ENCODE measurements at places on chromosomes 3 and 15.

DNA sequence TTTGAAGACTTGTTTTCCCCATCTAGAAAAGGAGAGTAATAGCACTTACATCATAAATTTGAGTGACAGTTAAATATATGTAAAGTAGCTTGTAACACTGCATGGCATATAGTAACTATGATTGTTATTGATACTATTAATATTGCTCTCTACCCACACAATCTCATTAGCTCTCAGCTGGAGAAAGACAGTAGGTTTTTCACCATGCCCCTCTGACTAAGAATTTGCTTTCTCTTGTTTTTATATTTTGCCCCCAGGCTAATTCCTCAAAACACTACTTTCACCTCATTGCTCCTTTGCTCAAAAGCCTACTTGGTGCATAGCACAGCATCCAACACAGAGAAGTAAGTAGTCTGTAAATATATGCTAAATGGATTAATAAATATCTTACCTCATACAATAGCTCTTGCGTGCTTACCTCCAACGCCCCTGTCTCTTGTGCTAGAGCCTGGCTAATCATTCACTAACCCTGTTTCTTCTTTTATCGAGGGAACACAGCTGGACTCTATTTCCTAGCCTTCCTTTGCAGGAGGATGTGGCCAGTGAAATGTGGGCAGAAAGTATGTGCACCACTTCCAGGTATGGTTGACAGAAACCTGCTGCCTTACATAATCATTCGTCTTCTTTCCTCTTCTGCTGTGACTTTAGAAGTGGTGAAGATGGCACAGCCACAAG is 190.0 kb downstream of the PLCH1 start:
- DNase-seq = no peak

DNA sequence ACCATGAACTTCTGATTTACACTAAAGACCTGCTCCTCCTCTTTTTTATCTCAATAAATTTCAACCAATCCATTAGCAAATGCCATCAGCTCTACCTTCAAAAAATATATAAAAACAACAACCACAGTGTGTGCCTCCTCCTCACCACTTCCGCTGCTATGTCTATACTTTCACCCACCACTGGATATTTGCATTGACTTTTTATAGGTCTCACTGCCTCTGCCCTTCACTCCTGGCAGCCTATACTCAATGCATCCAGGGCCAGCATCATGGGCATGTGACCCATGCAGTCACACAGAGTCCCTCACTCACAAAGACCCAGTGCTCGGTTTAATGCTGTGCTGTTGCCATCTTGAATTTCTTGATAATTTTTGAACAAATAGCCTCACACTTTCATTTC is 53.5 kb upstream of the CCDC54 start:
- no peak for DNase-seq

GRCh38 chr15:38182900-38183299 is 69.7 kb upstream of the SPRED1 start:
- no peak for DNase-seq

DNA sequence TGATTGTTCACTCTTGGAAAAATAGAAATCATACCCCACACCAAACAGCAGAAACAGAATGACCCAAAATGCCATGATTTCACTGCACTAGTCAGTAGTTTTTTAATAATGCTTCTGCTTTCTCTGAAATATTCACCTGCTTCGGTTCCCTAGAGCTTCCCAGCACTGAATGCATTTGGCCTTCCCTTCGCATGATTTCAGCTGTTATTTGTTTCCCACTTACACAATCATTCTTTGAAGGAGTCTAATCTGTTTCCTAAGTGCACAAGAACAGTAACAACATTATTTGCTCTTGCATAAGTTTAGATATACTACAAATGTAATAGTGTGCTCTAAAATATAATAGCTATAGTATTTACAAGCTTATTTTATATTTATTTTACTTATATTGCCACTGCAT is 178.7 kb downstream of the STAC start:
- DNase-seq = no peak

GRCh38 chr3:131020122-131020693 is 6.4 kb downstream of the ASTE1 start:
- no peak for DNase-seq

DNA sequence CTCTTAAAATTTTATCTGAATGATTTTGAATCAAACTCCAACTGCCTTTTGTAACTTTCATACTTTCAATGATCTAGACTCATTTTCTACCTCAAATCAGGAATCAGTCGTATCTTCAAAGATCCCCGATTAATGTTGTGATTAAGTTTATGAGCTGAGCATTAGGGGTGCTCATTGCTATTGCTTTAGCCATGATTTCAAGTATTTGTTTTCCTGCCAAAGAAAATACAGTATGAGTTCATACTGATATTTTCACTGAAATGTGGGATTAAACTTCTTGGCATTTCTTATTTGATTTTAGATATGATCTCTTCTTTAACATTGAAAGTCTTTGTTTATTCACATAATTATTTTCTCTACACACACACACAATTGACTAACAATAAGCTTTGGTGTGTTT is 785.6 kb downstream of the NTRK3 start:
- DNase-seq = no peak

DNA sequence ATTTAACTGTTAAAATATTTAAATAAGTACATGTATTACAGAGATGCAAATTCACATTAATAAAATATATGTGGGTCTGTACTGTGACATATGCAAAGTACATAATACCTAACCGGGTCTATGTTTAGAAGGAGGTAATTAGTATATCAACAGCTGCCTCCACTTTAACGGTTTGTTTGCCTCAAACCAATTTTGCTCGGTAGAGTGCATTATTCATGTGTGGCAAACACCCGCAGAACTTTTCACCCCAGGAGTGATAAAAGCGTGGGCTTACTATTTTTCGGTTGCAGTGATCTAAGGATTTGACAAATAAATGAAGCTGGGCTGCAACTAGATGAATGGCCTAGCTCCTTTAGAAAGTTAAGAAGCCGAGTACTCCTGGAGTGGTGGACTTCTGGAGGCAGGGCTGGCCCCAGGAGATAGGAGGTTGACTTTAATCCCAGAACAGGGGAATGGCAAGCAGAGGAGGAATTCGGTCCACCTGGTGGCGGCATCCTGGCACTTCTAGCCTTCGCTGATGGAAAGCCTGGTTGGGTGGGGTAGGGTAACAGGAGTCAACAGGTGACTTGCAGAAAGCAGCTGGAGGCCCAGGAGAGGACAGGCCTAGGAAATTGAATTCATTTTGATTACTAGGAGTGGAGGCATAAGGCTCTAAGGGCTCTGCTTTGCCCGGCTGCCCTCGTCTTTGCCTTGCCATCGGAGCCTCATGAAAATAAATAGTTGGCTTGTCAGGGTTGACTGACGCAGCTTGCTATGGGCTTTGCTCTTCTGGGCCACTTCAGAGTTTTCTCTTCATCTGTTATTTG is 2.4 kb downstream of the SLCO3A1 start:
- no peak for DNase-seq

DNA sequence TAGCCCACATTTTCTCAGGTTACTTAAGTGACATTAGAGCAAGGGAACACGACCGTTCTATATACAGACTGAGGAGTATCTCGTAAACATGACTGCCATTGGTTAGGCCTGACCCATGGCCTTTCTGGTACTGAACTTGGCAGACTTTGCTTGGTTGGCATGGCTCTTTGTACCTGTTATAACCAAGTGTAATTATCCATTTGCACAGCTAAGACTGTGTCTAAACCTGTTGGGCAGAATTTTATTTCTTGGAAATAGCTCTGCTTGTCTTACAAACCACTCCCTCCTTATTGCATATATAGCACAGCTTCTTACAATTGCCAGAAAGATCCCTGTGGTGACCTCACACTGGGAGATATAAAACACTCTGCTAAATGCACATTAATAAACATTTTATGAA is 106.9 kb downstream of the P2RY1 start:
- no peak for DNase-seq

DNA sequence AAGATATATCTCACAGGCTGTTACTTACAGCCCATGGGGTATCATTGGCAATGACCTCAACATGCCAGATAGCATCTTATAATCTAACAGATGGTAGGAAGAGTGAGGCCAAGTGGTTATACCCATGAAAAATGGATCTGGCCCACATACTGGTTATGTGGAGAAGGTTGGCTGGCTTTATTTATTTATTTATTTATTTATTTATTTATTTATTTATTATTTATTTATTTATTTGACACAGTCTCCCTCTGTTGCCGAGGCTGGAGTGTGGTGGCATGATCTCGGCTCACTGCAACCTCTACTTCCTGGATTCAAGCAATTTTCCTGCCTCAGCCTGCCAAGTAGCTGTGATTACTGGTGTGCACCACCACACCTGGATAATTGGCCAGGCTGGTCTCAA is 11.6 kb downstream of the FBXO40 start:
- DNase-seq = no peak

DNA sequence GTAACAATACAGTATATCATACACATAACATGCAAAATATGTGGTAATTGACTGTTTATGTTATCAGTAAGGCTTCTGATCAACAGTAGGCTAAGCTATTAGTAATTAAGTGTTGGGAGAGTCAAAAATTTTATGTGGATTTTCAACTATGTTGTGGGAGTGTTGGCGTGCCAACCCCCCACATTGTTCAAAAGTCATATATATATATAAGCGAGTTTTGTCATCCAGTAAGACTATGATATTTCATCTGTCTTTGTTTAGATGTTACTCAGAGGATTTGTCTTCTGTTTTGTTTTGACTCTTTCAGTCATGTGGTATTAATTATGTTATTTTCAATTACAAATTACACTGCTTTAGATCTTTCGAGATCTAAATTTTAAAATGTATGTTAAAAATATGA is 51.0 kb upstream of the RAP2B start:
- DNase-seq = peak; percentile 75

GRCh38 chr3:151635905-151636304 is 97.8 kb upstream of the AADACL2 start:
- DNase-seq = no peak

- no peak for DNase-seq
Measured at GRCh38 chr3:44106756-44107155, 134.9 kb upstream of the TOPAZ1 start.

DNA sequence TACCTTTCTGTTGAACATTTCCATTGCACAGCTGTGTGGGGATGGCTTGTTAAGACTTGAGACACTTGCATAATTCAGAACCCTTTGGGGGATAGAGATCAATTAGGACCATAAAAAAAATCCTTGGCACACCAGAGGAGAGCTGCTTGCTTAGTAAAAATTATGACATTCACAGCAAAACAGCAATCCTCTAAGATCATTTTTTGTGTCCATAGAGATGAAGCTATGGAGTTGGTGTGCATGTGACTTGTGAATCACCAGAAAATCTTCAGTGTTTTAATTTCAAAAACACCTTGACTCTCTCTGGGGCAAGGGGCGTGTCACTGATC is 7.7 kb downstream of the COL8A1 start:
- DNase-seq = no peak

DNA sequence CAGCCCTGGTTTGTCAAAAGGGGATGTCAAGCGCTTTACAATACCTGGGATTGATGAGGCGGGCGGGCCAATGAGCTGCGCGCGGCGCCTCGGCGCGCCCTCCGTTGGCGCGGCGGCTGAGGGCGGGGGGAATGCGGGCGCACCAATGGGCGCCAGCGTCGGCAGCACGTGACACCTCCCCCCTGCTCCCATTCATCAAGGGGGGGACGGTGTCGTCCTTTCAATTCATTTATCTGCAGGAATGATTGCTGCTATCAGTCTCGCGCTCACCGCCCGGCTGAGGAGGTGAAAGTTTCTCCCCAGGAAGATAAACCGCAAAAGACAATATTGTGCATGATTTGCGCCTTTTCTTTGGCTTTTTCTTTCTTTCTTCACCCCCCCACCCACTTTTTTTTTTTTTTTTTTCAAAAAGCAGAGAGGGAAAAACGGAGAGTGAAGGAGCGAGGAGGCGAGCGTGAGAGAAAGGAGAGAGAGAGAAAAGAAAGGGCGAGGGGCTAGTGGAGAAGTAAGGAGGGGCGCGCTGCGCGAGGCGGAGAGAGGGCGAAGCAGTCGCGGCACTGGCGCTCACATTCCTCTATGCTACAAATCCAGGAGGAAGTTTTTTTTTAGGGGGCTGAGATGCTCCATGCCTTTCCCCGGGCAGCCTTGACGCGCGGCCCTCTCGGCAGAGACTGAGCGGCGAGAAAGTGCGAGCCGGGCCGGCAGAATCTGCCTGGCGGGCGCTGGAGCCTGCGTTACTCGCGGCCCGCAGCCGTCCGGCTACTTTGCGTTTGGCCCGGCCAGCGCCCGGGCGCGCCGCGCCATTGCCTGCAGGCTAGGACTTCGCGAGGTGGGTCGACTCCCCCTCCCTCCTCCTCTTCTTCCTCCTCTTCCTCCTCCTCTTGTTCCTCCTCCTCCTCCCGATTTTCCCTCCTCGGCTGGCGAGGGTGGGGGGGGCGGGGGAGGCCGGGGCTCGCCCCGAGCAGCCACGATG is at the start of gene ZIC1:
Gene ZIC1, plus strand, starts transcription at position 223 of the 973 bp plus-strand sequence. Its CDS starts 748 bp downstream, at position 971.
- peak; percentile 98 for DNase-seq

DNA sequence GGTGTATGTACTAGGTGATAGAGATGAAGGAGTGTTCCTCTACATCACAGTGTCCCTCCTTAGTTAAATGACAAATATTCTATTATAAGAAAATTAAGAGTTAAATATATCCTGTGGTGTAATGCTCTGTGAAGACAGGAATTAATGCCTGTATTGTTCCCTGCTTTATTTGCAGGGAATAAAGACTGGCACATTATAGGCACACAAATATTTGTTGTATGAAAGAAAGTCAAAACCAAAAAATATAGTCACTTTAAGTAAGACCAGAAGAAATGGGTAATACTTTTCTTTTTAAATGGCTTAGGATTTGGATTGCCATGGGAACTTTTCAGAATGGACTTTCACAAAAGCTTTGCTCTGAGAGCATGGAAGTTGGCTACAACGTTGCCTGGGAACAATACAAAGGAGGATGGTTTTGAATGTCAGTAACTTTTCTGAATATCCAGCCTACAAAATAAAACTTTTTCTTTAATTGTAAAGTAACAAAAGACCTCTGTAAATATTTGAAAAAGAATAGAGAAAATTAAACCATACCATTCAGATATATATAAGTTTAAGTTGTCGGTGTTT is 158.0 kb upstream of the P2RY1 start:
- no peak for DNase-seq

DNA sequence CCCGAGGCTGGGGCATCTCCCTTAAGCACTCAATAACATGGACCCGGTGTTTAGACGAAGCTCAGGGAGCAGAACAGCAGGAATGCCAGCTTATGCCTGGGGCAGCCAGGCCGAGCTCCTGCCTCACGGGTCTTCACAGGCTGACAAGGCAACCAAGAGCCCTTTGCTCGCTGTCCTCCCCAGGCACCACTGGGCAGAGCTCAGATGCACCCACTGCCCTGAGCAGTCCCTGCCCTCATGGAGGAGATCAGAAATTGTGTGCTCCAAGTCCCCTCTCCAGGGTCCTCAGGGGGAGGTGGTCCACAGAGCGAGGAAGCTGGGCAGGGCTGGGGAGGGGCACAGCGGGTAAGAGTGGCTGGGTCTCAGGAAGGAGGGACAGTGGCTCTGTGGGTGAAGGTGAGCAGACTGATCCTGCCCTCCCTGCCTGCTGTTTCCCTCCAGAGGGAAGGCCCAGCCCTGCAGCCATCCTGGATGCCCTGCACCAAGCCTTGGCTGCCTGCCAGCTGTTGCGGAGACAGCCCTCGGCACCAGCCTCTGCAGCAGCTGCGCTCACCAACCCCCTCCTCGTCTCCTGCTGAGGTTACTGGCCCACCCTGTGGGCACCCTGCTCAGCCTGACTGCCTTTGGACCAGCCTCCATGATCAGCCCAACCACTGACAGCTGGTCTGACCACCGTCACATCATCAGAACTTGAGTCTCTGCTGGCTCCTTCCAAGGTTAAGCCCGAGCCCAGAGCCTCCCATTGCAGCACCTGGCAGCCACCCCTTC is 21.1 kb upstream of the GP9 start:
- no peak for DNase-seq

Data from fibroblast of skin of scalp (primary cell).